ENCODE measurements at places on chromosomes 1 and 21.

- DNase-seq, result no peak
These were observed 984.6 kb downstream of the ADGRL2 start for GRCh38 chr1:82785268-82785790.

DNA sequence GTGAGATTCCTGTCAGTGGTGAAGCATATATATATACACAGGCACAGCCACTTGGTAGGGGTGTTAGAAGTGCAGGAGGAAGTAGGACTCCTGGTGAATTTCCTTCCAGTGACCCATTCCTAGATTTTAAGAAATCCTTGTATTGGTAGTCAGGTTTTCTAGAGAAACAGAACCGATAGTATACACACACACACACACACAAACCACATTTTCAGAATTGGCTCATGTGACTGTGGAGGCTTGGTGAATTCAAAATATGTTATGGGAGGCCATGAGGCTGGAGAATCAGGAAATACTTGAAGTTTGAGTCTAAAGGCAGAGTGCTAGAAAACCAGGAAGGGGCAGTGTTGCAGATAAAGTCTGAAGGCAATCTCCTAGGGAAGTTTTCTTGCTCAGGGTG is 114.2 kb downstream of the FCRL5 start:
- peak; percentile 73 for DNase-seq

DNA sequence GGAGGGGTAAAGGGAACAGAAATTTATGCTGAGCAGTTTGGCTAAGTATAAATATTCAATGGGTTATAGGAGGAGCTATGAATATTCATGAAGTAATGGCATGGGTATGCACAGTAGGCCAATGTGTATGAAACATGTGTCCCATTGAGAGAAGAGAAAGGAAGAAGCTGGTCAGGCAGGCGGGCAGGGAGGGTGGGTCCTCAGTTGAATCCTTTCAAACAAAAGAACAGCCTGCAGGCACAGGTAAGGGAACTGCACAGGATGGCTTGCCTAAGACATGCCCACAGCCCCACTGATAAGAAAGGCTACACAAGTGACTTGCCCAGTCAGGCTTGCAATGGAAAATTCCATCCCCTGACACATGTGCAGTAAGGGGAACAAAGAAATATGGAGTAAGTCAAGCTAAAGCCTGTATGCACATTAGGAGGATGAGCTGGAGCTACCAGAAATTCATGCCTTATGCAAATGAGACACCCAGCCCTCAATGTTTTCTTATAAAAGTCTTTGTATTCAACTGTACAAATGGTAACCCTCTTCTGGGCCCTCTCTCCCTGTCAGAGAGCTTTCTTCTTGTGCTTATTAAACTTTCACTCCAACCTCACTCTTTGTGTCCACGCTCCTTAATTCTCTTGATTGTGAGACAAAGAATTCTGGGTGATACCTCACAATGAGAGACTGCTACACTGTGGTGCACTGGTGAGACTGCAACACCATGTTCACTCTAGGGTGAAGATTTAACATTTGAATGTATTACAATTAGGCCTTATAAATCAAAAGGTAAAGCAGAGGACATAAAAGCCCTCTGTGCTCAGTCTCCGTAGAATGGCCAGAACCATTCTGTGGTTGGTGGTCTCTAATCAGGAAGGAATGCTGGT is 96.5 kb downstream of the ATP1B1 start:
- no peak for DNase-seq

DNA sequence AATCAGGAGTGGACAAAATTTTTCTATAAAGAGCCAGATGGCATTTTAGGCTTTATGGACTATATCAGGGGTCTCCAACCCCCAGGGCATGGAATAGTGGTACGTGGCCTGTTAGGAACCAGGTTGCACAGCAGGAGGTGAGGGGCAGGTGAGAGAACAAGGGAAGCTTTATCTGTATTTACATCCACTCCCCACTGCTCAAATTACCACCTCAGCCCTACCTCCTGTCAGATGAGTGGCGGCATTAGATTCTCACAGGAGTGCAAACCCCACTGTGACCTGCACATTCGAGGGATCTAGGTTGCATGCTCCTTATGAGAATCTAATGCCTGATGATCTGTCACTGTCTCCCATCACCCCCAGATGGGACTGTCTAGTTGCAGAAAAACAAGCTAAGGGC is 13.9 kb downstream of the PHTF1 start:
- no peak for DNase-seq

- no peak for DNase-seq
These were observed 735 bp downstream of the CROCC start for GRCh38 chr1:16922466-16922865.

DNA sequence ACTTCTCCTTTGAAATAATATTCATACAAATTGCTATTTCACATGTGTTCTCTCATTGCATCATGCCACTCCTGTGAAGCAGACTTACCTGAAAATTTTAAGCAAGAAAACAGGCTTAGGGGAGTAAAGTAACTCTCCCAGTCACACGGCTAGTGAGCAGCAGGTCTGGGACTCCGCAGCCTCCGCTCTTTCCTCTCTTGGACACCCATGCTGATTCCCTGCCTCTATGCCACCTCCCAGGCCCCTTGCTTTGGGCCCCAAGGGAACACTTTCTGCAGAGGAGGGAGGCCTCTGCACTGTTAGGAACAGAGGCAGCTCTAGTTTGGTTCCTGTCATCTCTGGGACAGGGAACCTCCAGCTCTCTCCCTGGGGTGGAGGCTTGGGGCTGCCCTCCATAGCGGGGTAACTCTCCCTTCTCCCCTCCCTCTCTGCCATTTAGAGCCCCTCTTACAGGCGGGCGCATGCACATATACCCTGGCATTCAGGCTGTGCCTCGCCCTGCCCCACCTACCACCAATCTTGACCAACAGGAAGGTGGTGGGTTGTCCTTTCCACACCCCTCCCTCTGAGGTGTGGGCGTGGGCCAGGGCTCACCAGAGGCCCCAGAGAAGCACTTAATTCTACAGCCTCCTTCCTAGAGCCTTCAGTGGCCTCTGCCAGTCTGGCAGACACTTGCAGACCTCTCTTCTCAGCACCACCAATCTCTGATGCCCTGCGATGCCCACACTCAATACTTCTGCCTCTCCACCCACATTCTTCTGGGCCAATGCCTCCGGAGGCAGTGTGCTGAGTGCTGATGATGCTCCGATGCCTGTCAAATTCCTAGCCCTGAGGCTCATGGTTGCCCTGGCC is at the start of gene RXFP4:
Gene RXFP4, plus strand, starts transcription at position 646 of the 852 bp plus-strand sequence. Its CDS starts 72 bp downstream, at position 718.
- peak; percentile 53 for DNase-seq

DNA sequence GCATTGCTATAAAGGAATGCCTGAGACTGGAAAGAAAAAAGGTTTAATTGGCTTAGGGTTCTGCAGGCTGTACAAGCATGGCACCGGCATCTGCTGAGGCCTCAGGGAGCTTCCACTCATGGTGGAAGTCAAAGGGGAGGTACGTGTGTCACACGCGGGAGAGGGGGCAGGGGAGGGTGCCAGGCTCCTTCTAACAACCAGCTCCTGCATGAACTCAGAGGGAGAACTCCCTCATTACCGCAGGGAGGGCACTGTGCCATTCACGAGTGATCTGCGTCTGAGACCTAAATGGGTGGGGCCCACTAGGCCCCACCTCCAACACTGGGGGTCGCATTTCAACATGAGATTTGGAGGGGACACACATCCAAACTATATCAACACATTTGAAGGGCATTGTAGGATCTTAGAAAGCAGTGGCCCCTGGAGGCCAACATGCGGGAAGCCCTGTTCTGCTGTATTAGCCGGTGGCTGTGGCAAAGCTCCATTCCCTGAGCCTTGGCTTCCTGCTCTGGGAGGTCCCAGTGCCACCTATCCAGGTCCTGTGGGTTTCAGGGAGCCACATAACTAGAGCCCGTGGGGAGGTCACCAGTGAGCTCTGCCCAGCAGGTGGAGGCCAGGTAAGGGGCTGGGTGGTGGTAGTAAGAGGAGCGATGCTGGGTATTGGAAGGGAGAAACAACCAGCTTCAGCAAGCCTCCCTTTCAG is 10.0 kb downstream of the WNT3A start:
- DNase-seq, result no peak

Measured in fibroblast of the aortic adventitia (primary cell).